ENCODE measurements at places on chromosomes 12 and 14.

- no peak for DNase-seq
Observed at GRCh38 chr14:87489196-87489819, 503.7 kb downstream of the GALC start.

- DNase-seq: no peak
Observed at GRCh38 chr12:59085690-59086089, 165.4 kb upstream of the LRIG3 start.

- DNase-seq: peak; percentile 1
Observed at GRCh38 chr14:21768116-21768874, 94.7 kb upstream of the OR4E1 start.

- DNase-seq: no peak
Observed at GRCh38 chr12:69758105-69758504, 19.4 kb downstream of the RAB3IP start.

DNA sequence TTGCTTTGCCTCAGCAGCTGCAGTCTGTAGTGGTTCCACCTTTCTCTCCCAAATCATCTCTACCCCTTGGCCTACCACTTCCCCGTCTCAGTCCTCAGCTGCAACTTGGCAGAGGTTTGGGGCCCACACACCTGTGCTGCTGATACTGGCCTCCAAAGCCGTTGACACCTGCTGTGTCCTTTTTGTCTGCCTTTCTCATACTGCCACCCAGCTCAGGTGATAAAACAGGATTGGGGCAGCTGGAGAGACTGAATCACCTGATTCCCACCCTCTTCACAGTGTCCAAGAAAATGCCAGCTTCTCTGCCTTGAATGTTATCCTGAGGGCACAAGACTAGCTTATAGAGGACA is 103.7 kb downstream of the ETV6 start:
- DNase-seq: no peak

GRCh38 chr12:56529656-56530055 is 8.0 kb downstream of the RBMS2 start:
- DNase-seq: no peak

GRCh38 chr12:41536813-41537490 is 348.8 kb downstream of the PDZRN4 start:
- no peak for DNase-seq

- no peak for DNase-seq
Observed at GRCh38 chr12:5332551-5332950, 99.4 kb upstream of the NTF3 start.

DNA sequence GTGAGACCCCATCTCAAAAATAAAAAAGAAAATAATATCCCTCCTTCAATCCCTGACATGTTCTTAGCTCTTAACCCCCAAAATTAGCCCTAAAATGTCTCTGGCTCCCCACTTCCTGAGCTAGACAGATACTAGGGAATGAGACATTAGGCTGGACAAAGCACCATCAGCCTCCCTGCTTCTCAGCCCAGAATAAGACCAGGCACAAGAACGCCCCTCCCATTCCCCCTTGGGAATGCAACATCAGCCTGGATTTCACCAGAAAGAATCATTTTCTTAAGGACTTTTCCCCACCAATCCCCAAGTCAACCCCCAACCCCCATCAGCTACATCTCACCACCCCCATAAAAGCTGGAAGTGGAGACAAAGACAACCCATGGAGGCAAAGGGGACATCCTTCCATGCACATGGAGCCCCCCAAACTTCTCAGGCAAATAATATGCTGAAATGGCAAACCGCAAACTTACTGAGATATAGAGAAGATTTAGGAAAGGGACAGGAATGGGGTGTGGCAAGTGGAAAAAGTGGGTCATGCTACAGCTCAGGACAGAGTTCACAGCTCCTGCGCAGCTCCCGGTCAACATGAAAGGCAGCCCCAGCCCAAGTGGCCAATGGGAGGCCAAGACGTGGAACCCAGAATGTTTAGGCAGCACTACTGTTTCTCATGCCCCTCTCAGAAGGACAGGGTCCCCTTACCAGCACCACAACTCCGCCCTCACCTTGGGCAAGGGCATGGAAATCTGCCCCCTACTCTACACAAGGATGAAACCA is 2.7 kb downstream of the CHD4 start:
- DNase-seq: peak; percentile 57

GRCh38 chr12:121964813-121965643 is 46.6 kb downstream of the CFAP251 start:
- DNase-seq: peak; percentile 86

- DNase-seq: no peak
Observed at GRCh38 chr14:48814562-48814961, 771.6 kb downstream of the RPS29 start.

Data from fibroblast of skin of back (primary cell).